ENCODE measurements at places on chromosomes 2 and 18.

- DNase-seq: no peak
Observed at GRCh38 chr2:222919841-222920526, 59.1 kb downstream of the ACSL3 start.

- DNase-seq: no peak
Observed at GRCh38 chr2:241020629-241021190, 22.3 kb downstream of the SNED1 start.

- no peak for DNase-seq
Observed at GRCh38 chr18:55497825-55498403, 90.1 kb downstream of the TCF4 start.

- DNase-seq: no peak
Observed at GRCh38 chr18:43620936-43621335, 343.6 kb upstream of the SYT4 start.

GRCh38 chr18:75249175-75249518 lies 38.5 kb downstream of the TSHZ1 start:
- no peak for DNase-seq

Data from activated CD4-positive, alpha-beta T cell treated with anti-CD3 and anti-CD28 coated beads, Interleukin-2, amount 50 U/mL, for 24 hours (primary cell).